ENCODE measurements at places on chromosomes 11 and 22. TPM values are rescaled to one million over a fixed set of nuclear protein-coding genes. Genes with fewer than 3 reads are reported as not detected.

- no peaks in the 10 kb centered on the region for H3K36me3 ChIP-seq
- no peaks in the 10 kb centered on the region for H3K4me1 ChIP-seq
- H3K27ac ChIP-seq: no peak overlapping the region
- peaks cover 3% of the 10 kb centered on the region for H3K27me3 ChIP-seq
- H3K4me3 ChIP-seq: no peak overlapping the region
These were observed 37.1 kb downstream of the RPL27A start for GRCh38 chr11:8719721-8720120.

GRCh38 chr22:26241361-26241760 lies 72.1 kb downstream of the SEZ6L start:
- H3K27ac ChIP-seq: no peak overlapping the region
- no peaks in the 10 kb centered on the region for H3K36me3 ChIP-seq
- no peak overlapping the region for H3K4me3 ChIP-seq
- H3K27me3 ChIP-seq: no peaks in the 10 kb centered on the region
- no peak for DNase-seq

DNA sequence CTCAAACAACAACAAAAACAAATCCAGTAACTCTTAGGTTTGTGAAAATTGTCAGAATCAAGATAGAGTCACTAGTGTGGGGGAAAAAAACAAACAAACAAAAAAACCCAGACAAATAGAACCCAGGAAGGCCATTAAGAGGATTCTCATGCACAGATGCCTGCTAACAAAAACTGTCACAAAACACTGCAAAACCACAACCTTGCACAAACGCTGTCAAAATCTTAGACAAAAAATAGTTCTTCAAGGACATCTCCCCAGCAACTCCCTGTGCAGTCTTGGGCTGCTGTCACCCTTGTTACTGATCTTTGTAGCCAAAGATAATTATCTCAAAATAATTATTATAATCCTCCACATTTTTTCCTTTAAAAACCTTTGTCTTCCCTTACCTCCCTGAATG lies 4.6 kb upstream of the ZBED5 start:
- DNase-seq: no peak
- peaks cover 40% of the 10 kb centered on the region for H3K4me1 ChIP-seq
- no peak overlapping the region for H3K4me3 ChIP-seq
- H3K27me3 ChIP-seq: no peaks in the 10 kb centered on the region
- peak overlapping the region; percentile 65 for H3K27ac ChIP-seq

DNA sequence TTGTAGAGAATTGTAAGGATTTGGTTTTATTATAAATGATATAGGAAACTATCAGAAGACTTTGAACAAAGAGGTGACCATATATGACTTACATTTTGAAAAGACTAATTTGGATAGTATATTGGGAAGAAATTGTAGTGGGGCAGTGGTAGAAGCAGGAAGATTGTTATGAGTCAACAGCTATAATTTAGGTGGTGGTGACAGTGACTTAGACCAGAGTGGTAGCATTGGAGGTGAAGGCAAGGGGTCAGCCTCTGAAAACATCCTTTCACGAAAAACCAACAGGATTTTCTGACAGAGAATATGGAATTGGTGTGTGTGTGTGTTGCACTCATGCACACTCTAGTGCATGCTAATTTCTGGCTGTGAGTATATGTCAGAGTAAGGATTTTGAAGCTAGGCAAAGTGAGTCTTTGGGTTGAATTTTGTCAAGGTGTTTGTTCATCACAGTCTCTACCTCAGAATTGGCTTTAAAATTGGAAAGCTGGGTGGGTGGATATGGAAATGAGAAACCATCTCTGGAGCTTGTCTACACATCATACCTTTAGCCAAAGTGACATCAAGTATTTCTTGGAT lies 8.2 kb upstream of the HBE1 start:
- H3K4me3 ChIP-seq: no peak overlapping the region
- DNase-seq: no peak
- H3K36me3 ChIP-seq: no peaks in the 10 kb centered on the region
- no peak overlapping the region for H3K27ac ChIP-seq
- H3K4me1 ChIP-seq: peaks cover 4% of the 10 kb centered on the region

DNA sequence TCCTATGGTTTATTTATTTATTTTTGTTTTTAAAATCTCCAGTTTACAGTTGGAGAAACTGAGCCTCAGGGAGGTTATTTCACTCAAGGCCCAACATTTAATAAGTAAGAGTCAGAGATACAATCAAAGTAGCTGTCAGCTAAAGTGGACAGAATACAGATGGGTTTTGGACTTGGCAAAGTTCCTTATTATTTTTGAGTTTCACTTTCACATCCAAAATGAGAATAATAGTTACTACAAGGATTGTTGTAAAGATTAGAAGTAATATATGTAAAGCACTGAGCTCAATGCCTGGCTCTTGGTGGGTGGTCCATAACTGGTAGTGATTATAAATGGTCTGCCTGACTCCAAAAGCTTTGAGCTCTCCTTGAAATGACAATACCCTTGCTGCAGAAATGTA lies 87.5 kb upstream of the SESN3 start:
- H3K4me1 ChIP-seq: peaks cover 3% of the 10 kb centered on the region
- H3K27me3 ChIP-seq: peaks cover 4% of the 10 kb centered on the region

DNA sequence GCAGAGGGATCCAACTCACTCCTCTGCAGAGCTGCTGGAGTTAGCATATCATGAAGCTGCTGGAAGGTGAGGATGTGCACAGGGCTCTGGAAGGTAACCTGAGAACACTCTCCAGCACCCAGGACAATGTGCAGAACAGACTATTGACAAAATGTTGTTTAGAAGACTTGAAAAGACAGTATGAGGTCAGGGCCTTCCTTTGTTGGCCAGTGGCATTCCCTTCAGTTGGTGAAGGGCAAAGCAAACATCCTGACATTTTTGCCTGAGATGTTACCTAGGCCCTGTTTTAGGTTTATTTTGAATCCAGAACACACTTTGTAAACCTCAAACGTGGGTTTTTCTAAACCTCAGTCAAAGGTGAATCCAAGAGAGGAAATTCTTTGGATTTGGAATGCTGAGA lies 67.8 kb downstream of the DEPDC5 start:
- H3K27me3 ChIP-seq: no peaks in the 10 kb centered on the region
- H3K36me3 ChIP-seq: peaks cover 57% of the 10 kb centered on the region
- no peak overlapping the region for H3K4me3 ChIP-seq
- no peak overlapping the region for H3K27ac ChIP-seq
- DNase-seq: no peak

DNA sequence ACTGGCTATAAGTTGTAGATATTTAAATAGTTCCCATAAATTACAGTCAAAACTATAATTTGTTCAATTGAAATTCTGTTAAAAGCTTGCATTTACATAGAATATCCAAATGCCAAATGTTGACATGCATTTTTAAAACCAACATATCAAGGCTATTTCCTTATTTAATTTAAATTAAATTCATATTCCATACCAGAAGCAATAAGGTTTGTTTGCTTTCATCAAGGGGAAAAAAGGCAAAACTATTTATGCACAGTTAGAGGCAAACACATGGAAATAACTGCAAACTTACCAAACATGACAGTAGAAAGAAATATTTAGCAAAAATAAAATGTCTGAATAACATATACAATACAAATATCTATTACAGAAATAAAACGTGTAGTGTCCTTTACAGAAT lies 1581.2 kb upstream of the TENM4 start:
- H3K36me3 ChIP-seq: no peaks in the 10 kb centered on the region
- no peak overlapping the region for H3K27ac ChIP-seq
- no peaks in the 10 kb centered on the region for H3K27me3 ChIP-seq
- no peak overlapping the region for H3K4me3 ChIP-seq
- no peaks in the 10 kb centered on the region for H3K4me1 ChIP-seq

DNA sequence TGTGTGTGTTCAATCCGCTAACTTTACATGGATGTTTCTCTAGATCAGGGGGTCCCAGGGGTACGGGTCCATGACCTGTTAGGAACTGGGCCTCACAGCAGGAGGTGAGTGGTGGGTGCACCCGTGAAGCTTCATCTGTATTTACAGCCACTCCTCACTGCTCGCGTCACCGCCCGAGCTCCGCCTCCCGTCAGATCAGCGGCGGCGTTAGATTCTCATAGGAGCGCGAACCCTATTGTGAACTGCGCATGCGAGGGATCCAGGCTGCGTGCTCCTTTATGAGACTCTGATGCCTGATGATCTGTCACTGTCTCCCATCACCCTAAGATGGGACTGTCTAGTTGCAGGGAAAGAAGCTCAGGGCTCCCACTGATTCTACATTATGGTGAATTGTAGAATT lies 31.9 kb downstream of the MRGPRD start:
- H3K36me3 ChIP-seq: no peaks in the 10 kb centered on the region
- H3K4me3 ChIP-seq: no peak overlapping the region
- H3K27me3 ChIP-seq: no peaks in the 10 kb centered on the region
- no peak for DNase-seq
- H3K4me1 ChIP-seq: peaks cover 5% of the 10 kb centered on the region
- no peak overlapping the region for H3K27ac ChIP-seq

Gene EIF3F
- total RNA-seq: 262 TPM
